LNCaP clone FGC (cell line): ENCODE measurements at places on chromosomes 11 and 22.

GRCh38 chr11:128232588-128232987 is 354.8 kb downstream of the ETS1 start:
- no peak for DNase-seq

DNA sequence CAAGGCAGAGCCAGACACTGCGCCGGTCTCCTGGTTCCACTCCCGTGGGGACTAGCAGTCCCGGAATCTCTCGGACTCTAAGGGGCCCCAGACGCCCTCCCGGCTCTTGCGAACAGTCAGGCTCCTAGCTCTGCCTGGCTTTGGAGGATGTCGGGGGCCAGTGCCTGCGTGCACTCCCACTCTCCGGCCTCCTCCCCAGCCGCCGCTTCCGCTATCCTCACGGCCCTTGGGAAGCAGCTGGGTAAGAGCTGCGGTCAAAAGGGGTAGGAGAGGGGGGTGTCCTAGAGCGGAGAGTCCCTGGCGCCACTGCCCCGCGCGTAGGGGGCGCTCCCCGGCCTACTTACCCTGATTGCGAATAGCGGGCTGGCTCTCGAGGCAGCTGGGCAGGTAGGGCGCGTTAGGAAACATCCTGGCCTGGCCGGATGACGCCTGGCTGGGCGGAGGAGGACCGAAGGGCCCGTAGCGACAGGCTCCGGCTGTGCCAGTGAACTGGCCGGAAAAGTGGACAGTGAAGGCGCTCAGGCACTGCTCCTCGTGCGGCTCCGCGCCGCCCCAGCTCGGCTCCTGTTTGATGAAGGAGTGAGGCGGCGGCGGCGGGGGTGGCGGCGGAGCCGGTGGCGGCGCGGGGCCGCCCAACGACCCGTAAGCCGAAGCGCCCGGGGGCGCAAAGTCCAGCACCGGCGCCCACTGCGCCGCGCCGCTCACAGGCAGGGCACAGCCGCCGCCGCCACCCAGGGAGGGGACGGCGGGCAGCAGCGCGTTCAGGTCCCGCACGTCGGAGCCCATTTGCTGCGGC is 785 bp downstream of the WT1 start:
- no peak for DNase-seq

GRCh38 chr11:128717516-128717915 is 23.6 kb downstream of the FLI1 start:
- DNase-seq, result no peak

GRCh38 chr22:32103658-32104315 is 55.3 kb downstream of the C22orf42 start:
- peak; percentile 2 for DNase-seq

- DNase-seq, result no peak
Observed at GRCh38 chr22:19748991-19749664, 11.4 kb upstream of the TBX1 start.

DNA sequence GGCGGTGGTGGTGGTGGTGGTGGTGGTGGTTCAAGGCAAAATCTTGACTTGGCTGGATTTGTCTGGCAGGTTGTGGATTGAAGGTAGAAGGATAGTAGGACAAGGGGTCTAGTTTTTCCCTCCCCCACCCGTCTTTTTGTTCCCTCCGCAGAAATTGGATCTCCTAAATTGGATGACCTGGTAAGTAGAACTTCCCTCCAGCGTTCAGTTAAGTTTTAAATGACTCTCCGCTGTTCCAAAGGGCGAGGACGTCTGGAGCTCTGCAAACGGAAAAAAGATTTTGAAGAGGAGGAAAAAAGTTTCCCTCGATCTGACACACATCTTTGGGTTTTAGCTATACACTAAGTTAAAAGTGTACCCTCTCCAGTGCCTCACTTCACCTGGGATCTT is 422 bp upstream of the LGR4 start:
- DNase-seq, result no peak

DNA sequence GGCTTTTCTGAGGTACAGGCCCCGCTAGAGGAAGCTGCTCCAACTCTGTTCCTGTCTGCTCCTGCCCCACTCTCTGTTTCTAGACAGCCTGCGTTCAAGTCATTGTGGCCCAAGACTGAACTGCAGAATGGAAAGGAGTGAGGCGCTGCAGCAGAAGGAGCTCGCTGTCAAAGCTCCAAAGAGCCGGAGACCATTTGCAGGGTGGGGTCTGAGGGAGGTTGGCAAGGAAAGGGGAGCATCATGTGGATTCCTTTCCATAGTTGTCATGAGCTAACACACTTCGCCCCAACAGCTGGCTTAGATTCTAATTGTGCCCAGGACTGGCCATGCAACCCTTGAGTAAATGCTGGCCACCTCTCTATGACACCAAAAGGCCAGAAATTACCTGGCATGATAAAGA is 18.8 kb downstream of the APOL4 start:
- DNase-seq, result no peak

- DNase-seq, result no peak
Observed at GRCh38 chr11:14578541-14578956, 58.4 kb upstream of the PSMA1 start.
